Occipital lobe (tissue), 3 donors: ENCODE measurements at places on chromosomes 5 and 9. TPM values are rescaled to one million over a fixed set of nuclear protein-coding genes. Genes with fewer than 3 reads are reported as not detected.
A peak's percentile ranks its signal among the peaks of the same experiment; 100 is the strongest.

DNA sequence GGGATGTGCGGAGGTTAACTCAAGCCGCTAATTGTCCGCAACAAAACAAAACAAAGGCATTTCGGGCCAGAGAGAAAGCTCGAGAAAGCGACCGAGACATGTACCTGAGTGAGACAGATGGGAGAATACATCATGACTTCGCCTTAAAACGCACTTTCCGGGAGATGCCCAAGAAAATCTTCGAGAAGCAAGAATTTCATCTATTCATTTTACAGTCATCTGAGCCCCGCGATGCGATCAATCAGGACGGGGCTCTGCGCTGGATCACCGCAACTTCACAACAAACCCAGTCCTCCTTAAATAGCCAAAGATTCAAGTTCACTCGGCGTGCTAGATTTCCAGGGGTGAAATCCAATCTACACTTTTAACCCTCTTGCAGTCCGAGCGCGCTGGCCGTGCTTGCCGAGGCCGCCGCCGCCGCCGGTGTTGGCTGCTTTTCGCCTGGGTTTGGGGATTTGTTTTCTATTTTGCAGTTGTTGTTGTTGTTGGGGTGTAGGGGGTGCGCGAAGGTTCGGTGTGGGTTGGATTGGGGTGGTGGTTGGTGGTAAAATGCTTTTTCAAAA is 482 bp downstream of the NFIB start:
- DNase-seq = no peak

- no peak for DNase-seq
Observed at GRCh38 chr9:69003051-69003450, 10.9 kb downstream of the PRKACG start.

DNA sequence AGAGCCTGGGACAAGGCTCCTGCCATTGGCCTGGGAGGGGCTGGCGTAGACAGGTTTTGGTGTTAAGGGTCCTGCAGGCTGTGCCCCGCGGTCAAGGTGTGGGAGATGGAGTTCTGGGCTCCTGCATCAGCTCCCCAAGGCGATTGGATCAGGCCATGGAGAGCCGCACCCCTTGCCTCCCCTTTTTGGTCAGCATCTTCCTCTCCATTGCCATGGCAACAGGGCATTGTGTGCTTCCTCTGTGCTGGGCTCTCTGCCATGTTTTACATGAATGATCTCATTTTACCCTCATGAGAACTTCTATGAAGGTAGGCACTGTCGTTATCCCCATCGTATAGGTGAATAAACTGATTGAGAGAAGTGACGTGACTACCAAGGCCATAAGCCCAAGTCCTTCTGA is 344.3 kb upstream of the CLINT1 start:
- DNase-seq = peak; percentile 9

DNA sequence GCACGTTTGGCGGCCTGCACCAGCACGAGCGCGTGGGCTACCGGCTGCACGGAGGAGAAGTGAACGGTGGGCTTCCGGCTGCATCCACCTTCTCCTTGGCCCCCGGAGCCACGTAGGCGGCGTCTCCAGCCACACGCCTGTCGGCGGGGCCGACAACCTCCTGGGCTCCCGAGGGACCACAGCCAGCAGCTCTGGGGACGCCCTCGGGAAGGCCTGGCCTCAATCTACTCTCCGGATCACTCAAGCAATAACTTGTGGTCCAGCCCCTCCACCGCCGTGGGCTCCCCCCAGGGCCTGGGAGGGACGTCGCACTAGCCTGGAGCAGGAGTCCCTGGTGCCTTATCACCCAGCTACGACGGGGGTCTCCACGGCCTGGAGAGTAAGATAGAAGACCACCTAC is 73.7 kb downstream of the INSL6 start:
- no peak for DNase-seq

DNA sequence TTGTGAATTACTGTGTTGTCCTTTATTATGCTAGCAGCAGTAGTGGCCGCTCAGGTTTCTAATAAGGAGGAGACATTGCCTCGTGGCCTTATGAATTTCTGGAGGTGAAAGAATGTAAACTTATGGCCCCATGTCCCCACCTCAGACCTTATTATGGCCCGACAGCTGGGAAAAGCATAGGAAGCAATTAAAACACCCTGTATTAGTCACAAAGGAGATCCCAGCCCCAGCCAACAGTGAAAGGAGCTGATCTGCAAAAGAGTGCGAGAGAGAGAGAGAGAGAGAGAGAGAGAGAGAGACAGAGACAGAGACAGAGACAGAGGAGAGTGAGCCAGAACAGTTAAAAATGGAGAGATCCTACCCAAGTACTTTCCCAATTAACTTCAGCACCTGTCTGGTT is 269.3 kb downstream of the DMRT2 start:
- DNase-seq = no peak

DNA sequence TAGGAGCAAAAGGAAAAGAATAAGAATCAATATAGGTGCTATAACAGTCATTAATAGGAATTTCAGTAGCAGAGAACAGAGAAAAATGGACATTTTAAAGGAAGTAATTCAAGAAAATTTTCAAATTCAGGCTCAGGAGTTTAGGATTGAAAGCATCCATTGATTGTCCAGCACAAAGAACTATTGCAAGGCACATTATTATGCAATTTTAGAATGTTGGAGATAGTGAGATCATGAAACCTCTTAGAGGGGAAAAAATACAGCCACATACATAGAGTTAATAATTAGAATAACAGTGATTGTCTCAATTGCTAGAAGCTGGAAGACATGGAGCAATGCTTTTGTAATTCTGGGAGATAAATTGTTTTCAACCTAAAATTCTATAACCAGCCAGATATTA is 31.5 kb downstream of the CNTLN start:
- DNase-seq = no peak

GRCh38 chr9:13807118-13807517 is 506.8 kb downstream of the NFIB start:
- no peak for DNase-seq

DNA sequence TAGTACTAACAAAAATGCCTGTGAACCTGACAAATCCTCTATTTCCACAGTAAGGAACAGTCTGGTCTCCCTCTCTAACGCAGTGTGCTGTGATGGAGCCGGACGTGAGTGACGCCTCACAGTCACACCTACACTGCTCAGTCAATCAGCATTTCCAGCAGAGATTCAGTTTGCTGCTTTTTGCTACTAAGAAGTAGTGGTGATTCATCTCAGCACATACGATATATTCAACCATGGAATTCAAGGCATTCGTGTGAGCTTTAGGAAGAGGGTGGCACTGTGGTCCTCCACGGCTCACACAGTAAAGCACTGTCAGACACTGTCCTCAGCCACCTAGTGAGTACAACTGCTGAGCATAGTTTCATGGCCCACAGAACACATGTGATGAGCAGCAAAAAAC is 70.9 kb downstream of the SETX start:
- no peak for DNase-seq

GRCh38 chr9:121634329-121635261 is 16.8 kb upstream of the DAB2IP start:
- DNase-seq = no peak

GRCh38 chr9:98085944-98086343 is 29.4 kb downstream of the NANS start:
- no peak for DNase-seq

DNA sequence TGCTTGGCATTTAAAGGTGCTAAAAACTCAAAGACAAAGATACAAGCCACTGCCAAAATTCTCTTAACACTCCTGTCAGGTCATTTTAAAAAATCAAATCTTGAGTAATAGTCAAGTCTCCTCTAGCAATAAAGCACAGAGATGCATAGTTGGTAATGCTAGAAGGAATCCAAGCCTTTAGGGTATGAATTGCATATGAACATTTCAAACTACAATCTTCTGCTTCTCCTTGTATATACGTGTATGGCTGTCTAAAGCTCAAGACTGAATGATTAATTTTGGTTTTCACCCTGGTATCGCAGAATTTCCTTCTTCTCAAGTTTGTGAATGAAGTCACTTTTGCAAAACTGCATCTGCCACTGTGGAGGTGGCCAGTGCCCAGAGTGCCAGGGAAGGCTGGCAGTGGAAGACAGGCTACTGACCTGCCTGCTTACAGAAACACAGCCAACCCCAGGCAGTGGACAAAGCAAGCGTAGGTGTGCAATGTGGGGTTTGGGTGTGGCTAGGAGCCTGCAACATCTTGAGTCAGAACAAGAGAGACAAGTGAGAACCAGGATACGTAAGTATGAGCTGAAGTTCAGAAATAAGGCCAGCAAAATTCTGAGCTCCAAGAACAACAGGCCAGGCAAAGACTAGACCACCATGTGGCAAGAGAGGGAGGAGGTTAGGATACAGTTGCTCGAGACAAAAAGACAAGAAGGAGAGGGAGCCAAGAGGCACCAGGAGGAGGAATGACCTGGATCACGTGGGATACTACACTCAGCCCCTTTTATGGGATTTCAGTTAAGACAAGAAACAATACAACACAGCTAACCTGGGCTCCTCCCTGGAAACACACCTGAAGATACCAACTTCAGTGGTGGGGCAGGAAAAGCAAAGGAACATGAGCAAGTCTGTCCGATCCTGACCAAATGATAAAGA is 22.6 kb downstream of the MYO10 start:
- no peak for DNase-seq

GRCh38 chr9:35598866-35599590 is 6.0 kb upstream of the TESK1 start:
- DNase-seq = no peak

DNA sequence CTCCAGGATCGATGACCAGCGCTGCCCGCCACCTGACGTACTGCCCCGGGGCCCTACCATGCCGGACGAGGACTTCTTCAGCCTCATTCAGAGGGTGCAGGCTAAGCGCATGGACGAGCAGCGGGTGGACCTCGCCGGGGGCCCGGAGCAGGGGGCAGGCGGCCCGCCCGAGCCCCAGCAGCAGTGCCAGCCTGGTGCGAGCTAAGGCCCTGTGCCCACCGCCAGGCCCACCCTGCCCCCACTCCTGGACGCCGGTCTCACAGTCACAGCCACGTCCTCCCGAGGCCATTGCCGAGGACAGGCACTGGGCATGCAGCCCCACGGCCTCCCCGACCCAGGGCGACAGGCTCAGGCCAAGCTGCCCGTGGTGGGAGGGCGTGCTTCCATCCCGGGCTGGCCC is 5.5 kb downstream of the DNLZ start:
- DNase-seq = no peak

DNA sequence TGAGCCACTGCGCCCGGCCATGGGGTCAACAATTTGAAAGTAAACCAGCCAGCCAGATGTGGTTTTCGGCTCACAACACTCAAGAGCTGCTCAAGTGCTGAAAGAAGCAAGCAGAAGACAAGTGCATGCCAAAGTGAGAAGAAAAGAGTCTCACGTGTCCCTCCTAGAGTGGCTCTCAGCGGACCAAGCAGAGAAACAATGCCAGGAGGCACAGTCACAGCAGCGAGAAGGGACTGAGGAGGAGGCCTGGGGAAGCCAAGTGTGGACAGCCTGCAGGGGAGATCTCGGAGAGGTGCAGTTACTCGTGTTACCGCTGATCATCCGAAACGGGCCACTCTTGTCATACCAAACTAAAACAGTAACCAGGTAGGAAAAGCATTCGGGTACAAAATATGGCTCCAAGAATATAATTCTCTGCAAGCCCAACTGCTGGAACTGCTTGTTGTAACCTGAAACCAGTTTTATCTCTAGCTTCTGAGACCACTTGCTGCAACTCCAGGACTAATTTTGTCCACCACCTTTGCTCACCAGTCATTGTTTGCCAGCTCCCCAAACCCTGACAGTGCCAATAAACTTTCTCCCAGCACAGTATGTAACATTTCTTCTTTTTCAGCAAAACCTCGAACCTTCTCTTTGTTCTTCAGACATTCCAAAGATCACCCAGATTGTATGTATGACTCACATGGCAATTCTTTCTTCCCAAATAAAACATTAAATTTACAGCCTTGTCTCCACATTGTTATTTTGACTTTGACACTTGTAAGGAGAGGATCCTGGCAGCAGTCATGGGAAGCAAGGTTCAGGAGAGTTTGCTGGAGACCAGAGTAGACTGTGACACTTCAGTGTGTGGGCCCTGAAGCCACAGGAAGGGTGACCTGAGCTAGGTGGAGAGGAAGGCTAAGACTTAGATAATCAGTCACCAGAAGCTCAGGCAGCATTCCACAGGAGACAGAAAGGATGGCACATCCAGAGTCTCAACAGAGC is 6.3 kb downstream of the SLC35D2 start:
- DNase-seq = no peak

- no peak for DNase-seq
Observed at GRCh38 chr9:92947268-92948037, at the start of gene FGD3. FGD3 (plus strand) TSS chr9:92947523; CDS start chr9:92976257, 28,734 bp downstream.

DNA sequence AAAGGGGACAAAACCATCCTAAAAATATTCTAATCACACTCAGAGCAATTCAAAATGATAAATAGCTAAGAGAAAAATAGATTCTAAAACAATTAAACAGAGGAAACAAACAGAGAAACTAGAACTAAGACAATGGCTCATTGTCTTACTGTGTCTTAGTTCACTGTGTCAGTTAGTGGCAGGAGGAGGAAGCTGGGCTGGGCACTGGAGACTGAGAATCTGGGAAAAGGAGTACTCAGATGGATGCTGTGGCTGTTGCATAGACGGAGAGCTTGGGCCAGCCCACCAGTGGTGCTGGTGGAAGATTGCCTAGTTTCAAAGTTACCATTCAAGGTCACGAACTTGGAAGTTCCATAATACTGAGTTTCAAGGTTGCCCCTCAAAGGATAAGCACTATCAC is 94.7 kb upstream of the IFNK start:
- no peak for DNase-seq

GRCh38 chr9:116550696-116551436 is 136.2 kb upstream of the TRIM32 start:
- DNase-seq = no peak

GRCh38 chr9:88746029-88746742 is 211.2 kb downstream of the NXNL2 start:
- DNase-seq = no peak

DIPK1B gene
- 25.1 TPM for total RNA-seq

PRSS3 gene
- total RNA-seq = not detected

SMAD5 gene
- total RNA-seq = 40.4 TPM
